Stromal cell of bone marrow (primary cell): ENCODE measurements at places on chromosomes 4 and X.

- no peak for DNase-seq
Observed at GRCh38 chr4:61079427-61079826, 120.7 kb upstream of the ADGRL3 start.

- no peak for DNase-seq
Observed at GRCh38 chrX:92260102-92260501, 480.9 kb downstream of the PCDH11X start.

DNA sequence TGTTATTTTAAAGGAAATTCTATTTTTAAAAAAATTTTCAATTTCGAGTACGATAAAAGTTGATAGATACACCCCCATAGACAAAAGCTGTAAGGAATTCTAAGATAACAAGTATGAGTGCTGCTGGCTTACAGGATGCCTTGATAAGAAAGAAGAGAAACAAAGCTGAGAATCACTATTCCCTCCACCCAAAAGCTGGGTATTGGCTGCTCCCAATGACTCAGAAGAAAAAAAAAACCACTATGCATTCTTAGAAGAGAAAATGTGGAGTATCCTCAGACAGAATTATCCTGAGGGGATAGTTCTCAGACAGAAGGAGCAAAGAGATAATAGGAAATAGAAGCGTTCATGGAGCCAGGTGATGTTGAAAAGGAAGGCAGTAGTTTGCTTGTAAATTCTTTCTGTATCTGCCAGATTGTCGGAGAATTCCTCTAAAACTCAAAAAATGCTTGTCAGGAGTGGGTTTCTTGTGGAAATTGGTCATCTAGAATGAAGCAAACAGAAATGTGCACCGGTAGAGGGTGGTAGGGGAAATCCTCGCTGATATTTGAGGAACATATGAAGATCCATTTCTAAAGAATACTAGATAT, 217.5 kb upstream of the ADAMTS3 start:
- DNase-seq = no peak

- DNase-seq = no peak
Observed at GRCh38 chr4:48248559-48248953, 21.1 kb downstream of the TEC start.

GRCh38 chr4:130545171-130545570, 1449.2 kb downstream of the C4orf33 start:
- no peak for DNase-seq
